T-helper 17 cell (primary cell): ENCODE measurements at places on chromosomes 1 and 21.
A peak's percentile ranks its signal among the peaks of the same experiment; 100 is the strongest.

DNA sequence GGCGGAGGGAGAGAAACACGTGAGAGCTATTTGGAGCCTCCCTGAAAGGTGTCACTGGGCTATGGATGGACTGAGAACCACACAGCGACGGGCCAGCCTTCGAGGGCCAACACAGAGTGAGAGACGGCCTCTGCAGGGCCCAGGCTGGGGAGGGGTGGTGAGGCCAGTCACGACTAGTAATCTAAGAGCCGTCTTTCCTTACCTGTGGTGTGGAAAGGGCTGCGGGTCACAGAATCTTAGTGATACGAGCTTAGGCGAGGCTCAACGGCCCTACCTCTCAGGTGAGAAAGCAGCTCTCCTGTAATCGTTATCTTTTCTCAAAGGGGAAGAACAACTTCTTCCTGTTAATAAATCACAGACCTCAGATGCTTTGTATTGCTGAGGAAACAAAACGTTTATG lies 33.4 kb upstream of the COX20 start:
- DNase-seq, result no peak

- no peak for DNase-seq
These were observed 35.8 kb upstream of the JAK1 start for GRCh38 chr1:65002156-65002507.

- no peak for DNase-seq
These were observed 28.9 kb downstream of the VANGL1 start for GRCh38 chr1:115670476-115671175.

GRCh38 chr1:194289569-194290266 lies 1103.3 kb upstream of the B3GALT2 start:
- peak; percentile 22 for DNase-seq

GRCh38 chr1:226965581-226966440 lies 25.7 kb downstream of the COQ8A start:
- DNase-seq, result no peak

DNA sequence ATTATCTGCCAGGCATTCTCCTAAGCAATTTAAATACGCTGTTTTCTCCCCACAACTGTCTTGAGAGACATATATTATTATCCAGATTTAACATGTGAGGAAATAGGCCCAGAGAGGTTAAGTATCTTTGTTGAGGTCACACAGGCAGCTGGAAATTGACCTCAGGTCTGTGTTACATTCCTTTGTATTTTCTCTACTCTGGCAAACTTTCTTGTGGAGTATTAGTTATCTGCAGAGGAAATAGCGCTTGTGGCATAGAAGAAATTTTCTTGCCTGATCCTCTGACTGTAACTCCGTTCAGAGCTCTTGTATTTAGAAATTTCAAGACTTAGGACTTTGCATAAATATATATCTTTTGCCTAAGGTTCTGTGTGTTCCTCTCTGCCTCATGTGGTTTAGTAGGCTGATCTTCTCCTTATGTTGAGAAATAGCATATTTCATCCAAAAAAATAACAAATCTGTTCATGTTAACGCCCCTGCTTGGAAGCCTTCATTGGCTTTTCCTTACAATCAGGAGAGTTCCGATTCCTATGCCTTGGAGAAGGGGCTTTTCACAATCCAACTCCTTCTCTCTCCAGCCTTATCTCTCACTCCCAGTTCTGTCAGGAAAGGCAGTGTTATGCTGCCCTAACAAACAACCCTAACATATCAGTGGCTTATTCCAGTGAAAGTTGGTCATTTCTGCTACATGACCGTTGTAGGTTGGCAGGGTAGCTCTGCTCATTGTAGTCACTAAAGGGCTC lies 2.5 kb upstream of the JUN start:
- DNase-seq, result no peak

DNA sequence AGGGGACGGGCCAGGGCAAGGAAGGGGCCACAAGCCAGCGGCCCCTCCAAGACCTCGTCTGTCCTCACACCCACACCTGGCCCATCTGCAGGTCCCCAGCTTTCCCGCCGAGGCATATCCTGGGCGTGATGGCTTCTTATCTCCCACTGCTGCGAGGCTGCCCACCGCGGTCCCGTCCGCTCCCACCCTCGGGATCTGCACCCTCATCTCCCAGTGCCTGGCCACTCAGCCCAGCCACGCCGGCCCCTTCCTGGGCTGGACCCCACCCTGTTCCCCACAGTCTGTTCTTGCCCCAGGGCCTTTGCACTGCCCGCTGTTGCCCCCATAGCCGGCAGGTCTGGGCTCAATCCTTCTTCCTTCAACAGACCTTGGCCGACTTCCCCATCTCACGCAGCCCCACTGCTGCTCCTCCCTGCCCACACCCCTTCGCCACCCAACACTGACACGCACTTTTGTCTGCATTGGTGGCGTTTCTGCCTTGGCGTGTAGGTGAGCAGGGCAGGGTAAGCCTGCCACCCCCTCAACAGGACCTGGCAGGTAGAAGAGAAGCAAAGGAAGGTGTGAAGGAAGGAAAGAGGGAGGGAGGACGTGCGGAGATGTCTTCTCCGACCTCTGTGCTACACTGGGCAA lies 4.4 kb upstream of the TTC34 start:
- no peak for DNase-seq

GRCh38 chr1:6703016-6703415 lies 1.4 kb upstream of the DNAJC11 start:
- no peak for DNase-seq

DNA sequence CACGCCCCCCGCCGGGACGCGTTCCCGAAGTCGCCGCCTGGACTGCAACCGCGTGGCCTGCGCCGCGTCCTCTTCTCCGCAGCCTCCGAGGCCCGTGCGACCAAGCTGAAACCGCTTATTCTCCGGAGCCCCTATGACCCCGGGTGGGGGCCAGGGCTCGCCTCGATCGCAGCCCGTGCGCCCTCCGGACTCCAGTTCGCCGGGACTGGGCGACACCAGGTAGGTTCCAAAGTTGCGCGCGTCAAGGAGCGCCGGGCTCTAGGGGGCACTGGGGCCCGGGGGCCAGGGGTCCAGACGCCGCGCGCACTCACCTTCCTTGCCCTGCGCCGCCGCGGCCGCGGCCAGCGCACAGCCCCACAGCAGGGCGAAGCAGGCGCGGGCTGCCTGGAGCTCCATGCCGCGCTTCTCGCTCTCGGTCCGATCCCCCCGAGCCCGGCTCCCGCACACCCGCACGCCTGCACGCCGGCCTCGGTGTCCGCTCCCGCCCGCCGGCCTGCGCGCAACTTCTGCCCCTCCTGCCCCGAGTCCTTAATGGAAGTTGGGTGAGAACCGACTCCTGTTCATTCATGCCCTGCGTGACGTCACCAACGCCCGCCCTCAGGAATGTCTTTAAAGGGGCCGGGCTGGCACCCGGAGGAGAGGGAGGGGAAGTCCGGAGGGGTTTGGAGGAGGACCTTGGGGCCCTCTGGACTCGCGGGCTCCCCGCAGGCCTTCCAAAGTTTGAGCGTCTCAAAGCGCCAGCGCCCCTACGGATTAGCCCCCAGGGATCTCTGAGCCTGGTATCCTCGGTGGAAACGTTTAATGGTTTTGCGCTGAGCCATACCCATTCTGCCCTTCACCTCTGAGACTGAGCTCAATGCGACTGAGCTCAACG lies at the start of gene EPHA2:
EPHA2 (minus strand) TSS at position 533 of the 874 bp plus-strand sequence; CDS start at position 396, 137 bp downstream.
- no peak for DNase-seq

- DNase-seq, result no peak
These were observed 280 bp downstream of the CREB3L4 start for GRCh38 chr1:153968000-153968363.

GRCh38 chr1:91406773-91407389 lies 2.2 kb upstream of the HFM1 start:
- DNase-seq, result no peak

GRCh38 chr1:31926252-31926651 lies 11.9 kb downstream of the PTP4A2 start:
- no peak for DNase-seq

- DNase-seq, result no peak
These were observed 887 bp downstream of the SLC19A2 start for GRCh38 chr1:169484683-169485430.

- no peak for DNase-seq
These were observed at the start of gene ARTN for GRCh38 chr1:43933386-43934100. TSS of gene ARTN (plus strand) at chr1:43933801. CDS start at chr1:43935657, 1,856 bp downstream.

DNA sequence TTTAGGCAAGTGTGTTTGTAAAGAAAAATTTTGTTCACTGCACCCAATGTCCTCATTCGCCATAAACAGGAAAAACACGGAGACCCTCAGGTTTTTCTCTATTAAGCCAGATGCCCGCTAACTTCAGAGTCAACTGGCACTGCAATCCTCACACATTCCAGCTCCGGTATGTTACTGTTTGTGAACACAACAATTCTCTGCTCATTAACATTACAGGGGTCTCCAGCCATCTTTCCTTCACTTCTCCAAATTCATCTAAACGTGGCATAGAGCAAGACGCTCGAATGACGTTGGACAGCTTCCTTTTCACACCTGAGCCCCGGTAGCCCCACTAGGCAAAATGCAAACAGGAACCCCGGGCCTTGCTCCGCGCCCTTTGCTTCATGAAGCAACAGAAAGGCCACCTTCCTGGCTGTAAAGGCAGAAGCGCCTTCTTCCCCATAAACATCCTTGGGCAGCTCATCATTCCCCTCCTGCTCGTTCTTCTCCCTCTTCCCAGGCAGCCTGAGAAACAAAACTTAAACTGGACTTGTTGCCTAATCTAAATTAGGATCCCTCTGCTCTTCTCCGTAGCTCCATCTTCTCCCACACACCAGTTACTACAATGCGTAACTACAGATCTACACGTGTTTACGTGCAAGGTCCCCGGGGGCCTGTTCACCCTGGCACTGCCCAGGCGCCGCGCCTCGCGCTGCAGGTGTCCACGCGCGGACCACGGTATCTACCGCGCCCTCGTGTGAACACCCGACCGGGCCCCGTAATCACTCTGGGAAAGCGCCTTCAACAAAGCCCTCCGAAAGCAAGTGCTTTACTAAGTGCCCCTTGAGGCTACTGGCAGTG lies 1.2 kb downstream of the LBR start:
- DNase-seq, result no peak
